ENCODE measurements at places on chromosomes 1 and 21.

DNA sequence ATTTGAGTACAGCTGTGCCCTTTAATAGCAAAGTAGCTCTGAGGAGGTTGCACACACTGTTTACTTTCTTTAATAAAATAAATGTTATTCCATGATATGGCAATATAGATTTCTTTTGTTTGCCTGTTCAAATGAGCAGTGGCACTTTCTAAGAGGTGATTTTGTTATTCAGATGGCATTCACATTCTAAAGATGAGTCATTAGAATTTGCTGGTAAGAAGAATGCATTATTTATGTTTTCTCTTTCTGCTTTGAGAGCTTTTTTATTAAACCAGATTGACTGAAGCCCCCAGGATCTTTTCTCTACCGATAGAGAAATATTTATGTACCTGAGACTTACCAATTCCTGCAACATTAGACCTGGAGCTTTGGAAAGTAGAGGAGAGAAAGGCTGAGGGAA lies 11.2 kb upstream of the LEPR start:
- no peak for DNase-seq

DNA sequence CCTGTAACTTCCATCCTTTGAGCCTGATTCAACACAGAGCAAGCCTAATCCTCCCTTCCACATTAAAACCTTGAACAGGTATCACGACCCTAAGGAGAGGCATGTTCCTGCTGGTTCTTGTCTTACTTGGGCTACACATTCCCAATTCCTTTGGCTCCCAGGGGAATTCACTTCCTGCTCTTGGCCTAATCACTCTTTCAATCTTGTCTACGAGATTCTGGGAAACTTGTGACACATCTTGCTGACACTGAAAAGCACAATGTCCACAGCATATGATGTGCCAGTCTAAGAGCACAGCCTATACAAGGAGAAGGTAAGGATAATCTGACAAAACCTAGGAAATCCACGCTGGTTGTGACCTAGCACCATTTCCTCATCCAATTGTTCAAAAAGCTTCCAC lies 163.9 kb downstream of the GABPA start:
- DNase-seq, result no peak

DNA sequence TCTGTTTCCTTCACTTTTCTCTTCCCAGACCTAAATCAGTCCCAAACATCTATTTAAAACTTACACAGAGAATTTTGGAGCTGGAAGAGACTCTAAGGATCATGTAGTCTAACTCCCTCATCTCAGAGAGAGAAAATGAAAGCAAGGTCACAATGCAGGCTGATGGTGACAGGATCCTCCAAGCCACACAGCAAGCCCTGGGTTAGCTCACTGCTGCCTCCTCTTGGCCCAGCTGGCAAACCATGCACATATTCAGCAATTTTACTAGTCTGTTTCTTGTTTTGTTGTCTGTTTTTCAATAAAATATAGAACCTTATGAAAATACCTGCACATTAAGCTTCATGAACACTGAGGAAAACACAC lies 27.7 kb upstream of the LY9 start:
- DNase-seq, result peak; percentile 70

GRCh38 chr1:185654199-185654951 lies 79.8 kb upstream of the HMCN1 start:
- no peak for DNase-seq

DNA sequence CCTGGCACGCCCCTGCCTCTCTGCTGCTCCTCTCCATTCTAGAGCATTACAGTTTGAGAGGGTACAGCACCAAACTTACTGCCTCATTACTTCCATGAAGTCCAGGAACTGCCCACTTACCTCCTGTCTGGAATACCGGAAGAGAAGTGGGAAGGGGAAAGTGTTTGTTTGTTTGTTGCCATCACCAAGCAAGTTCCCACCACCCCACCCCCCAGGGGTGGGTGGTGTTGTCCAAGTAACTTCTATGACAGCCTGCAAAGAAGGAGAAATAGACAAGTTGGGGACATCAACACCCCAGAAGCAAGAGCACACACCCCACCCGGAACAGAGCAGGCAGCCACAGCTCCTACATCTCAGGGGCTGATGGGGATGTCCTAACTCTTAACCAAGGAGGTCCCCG lies 18.0 kb downstream of the OPTC start:
- DNase-seq, result no peak

- no peak for DNase-seq
Measured at GRCh38 chr1:172764378-172764777, 105.5 kb downstream of the FASLG start.

GRCh38 chr1:59731591-59731990 lies 83.2 kb upstream of the HOOK1 start:
- no peak for DNase-seq

GRCh38 chr1:153362187-153362775 lies 4.6 kb downstream of the S100A9 start:
- no peak for DNase-seq

- no peak for DNase-seq
Measured at GRCh38 chr1:6252374-6252710, 8.4 kb downstream of the HES3 start.

DNA sequence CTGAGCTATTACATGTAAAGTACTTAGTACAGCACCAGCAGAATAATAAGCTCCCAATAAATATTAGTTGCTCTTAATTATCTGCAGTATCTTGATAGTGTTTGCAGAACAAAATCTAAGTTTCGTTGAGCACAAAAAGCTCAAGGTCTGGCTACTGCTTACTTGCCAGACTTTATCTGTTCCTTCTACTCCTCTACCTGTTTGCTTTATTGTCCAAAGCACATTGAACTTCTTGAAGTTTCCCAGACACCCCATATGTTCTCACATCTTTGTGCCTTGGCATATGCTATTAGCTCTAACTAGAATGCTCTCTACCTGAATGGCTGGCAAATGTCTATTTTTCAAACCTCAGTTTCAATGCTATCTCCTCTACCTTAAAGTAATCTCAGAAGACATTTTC lies 54.9 kb downstream of the LRRC40 start:
- no peak for DNase-seq

GRCh38 chr1:41766546-41766945 lies 152.2 kb downstream of the HIVEP3 start:
- DNase-seq, result no peak

- no peak for DNase-seq
Measured at GRCh38 chr1:223886516-223886921, 40.8 kb upstream of the TP53BP2 start.

DNA sequence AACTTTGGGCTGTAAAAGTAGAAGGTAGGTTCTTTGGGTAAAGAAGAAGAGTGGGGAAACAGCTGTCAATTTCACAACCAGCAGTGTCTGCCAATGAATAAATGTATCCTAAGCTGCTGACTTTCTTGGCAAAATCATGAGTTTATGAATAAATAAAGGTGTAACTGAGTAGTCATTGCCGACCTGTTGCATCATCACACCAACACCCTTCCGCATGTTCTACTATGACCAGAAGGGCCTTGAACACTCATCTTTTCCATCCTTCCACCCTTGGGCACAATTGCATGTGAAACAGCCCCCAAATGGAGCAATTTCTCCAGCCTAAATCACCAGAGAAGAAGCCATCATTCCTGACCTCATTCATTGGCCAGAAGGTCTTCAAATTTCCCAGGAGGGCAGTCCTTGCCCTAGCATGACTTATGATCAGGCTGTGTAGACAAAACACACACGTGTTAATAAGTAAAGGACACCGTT lies 31.2 kb upstream of the QSOX1 start:
- DNase-seq, result no peak

DNA sequence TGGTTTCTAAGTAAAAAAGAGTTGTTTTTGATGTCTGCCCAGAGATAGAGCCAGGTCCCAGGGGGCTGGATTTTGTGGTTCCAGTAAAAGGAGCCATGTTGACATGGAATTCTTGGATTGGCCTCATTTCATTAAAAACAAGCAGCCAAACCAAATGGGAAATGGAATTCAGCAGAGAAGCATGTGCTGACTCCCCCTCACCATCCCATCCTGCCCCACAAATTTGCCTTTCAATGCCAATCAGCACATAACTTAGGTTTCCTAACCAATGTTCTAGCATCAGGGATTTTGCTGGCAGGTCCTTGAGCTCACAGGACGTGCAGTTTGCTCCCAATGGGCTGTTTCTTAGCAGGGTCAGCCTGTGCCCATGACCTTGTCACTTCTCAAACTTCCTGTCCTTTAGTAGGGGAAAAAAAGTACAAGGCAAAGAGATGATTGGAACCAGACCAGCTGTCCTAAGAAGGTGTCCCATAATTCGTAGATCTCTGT lies 101.5 kb upstream of the GADD45A start:
- DNase-seq, result no peak

DNA sequence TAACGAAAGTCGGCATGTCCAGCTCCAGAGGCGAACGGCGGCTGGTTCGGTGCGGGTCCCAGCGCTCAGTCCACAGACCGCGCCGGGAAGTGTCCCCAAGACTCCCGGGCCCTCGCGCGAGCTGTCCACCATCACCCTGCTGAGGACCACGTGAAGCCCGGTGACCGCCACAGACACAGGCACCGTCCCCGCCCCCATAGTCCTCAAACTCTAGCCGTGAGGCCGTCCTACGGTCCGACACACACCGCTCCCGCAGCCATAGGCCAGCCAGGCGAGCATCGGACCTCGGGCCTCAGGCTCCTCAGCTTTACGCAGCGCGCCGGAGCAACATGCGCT lies 535 bp downstream of the SETD4 start:
- DNase-seq, result no peak

- DNase-seq, result no peak
Measured at GRCh38 chr21:45872471-45872870, 109.1 kb upstream of the COL6A1 start.

- no peak for DNase-seq
Measured at GRCh38 chr1:81760477-81761097, 40.1 kb upstream of the ADGRL2 start.

DNA sequence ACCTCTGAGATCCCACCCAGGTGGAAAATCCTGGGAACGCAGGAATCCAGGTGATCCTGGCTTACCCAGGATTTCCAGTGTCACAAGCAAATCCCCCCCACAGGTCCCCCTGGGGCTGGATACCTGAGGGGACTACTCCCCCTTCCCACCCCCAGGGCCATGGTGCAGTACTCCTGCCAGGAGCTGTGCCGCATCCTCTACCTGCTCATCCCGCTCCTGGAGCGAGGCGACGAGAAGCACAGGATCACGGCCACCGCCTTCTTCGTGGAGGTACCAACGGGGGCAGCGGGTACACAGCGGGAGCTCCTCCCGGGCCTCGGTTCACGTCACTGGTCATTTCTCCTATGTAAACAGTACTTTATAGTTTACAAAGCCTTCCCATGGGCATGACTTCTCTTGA lies 20.4 kb upstream of the TTC4 start:
- no peak for DNase-seq

GRCh38 chr1:90007979-90008404 lies 13.1 kb downstream of the ZNF326 start:
- no peak for DNase-seq

- no peak for DNase-seq
Measured at GRCh38 chr1:6268415-6268814, 7.5 kb upstream of the GPR153 start.

- DNase-seq, result peak; percentile 40
Measured at GRCh38 chr1:245153081-245153551, 1.7 kb upstream of the KIF26B start.

- DNase-seq, result no peak
Measured at GRCh38 chr1:232463225-232463624, 166.7 kb downstream of the SIPA1L2 start.

DNA sequence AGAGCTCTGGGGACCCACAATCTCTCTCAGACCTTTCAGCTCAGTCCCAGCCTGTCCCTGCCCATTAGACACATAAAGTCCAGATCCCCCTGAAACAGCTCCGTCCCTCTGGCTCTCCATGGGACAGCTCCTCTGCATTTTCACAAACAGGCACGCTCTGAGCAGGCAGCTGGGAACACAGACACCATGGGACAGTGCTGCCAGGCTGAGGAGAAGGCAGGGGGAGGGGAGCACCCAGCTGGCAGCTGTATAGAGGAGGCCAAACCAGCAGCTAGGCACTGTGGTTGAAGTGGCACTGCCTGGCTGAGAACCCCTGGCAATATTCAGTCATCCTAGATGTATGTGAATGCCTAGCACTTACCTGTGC lies 2.0 kb downstream of the TMEM63A start:
- DNase-seq, result no peak

DNA sequence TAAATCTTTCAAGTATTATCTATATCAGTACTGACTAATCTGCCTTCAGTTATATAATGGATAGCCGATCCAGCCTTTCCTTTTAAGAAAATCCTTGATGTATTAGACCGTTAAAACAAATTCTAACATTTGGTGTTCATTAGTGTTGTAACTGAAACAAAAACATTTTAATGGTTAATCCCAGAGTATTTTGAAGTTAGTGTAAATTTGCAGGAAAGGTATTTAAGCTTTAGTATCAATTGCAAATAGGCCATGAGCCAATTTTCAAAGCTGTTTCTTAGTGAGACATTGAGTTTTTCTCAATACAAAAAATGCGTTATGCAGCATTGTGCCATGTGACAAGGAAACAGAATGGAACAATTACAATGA lies 29.6 kb downstream of the DISP1 start:
- no peak for DNase-seq

GRCh38 chr1:160192234-160192633 lies 1.9 kb downstream of the CASQ1 start:
- no peak for DNase-seq

- no peak for DNase-seq
Measured at GRCh38 chr1:102420034-102420433, 423.3 kb upstream of the OLFM3 start.

- DNase-seq, result no peak
Measured at GRCh38 chr21:46503922-46504550, 45.3 kb downstream of the DIP2A start.

GRCh38 chr1:179015396-179015795 lies 10.3 kb upstream of the FAM20B start:
- DNase-seq, result no peak

- no peak for DNase-seq
Measured at GRCh38 chr1:206705191-206705590, 20.5 kb downstream of the MAPKAPK2 start.

DNA sequence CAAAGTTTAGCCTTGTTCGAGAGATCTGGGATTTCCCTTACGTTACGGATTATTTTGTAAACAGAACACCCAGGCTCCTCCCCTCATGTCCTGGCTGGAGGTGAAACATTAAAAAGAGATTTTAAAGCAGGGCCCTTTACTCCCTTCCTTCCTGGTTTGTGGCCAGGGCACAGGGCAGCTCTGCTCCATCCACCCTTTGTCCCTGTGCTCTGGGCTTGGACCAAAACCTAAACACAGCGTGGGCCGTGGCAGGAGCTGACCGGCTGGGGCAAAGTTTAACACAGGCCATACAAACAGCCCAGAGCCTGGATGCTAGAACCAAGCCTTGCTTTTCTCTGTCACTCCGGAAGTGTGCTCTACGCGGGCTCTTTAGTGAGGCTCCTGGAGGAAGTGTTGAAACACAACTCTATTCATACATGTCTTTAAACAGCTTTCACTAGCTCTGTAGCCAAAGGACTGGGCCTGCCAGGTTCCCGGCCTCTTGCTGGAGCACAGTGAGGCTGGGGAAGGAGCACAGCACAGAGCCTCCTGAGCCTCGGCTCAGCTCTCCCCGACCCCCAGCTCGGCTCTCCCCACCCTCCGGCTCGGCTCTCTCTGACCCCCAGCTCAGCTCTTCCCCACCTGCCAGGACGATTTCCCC lies 84.7 kb downstream of the PDE9A start:
- no peak for DNase-seq

GRCh38 chr1:2108213-2108876 lies 58.1 kb downstream of the PRKCZ start:
- no peak for DNase-seq

Measured in stimulated activated CD4-positive, alpha-beta T cell treated with anti-CD3 and anti-CD28 coated beads, Interleukin-15, amount 100 ng/mL, for 1 hour (primary cell).